Upper lobe of right lung (tissue), 1 donor: ENCODE measurements at places on chromosomes 6 and 20. TPM values are rescaled to one million over a fixed set of nuclear protein-coding genes. Genes with fewer than 3 reads are reported as not detected.

The SLC22A16 gene
- 0.87 TPM for total RNA-seq

The TRPC4AP gene
- 67.6 TPM for total RNA-seq

- DNase-seq = no peak
These were observed 8.7 kb downstream of the PMEPA1 start for GRCh38 chr20:57701090-57701489.

DNA sequence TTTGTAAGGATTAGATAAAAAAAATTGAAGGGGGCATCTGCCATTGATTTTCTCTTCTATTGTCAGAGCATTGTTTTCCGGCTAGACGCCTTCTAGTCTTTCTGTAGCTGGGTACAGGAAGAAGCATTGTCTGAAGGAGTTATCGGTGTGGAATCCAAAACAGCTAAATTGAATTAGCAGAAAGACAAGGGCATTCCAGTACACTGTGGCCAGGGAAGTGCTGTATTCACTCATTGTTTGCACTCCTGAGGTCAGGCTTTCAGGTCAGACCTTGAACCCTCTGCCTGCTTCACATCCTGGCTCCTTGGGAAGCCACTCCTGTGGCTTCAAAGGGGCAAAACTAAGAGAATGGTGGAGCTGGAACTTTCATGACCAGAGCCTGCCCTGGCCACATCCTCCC, 81.1 kb upstream of the SNAP25 start:
- DNase-seq = no peak

- no peak for DNase-seq
These were observed 27.2 kb upstream of the KIF25 start for GRCh38 chr6:167970230-167970629.

GRCh38 chr20:17572034-17572638, 2.3 kb downstream of the DSTN start:
- DNase-seq = no peak

DNA sequence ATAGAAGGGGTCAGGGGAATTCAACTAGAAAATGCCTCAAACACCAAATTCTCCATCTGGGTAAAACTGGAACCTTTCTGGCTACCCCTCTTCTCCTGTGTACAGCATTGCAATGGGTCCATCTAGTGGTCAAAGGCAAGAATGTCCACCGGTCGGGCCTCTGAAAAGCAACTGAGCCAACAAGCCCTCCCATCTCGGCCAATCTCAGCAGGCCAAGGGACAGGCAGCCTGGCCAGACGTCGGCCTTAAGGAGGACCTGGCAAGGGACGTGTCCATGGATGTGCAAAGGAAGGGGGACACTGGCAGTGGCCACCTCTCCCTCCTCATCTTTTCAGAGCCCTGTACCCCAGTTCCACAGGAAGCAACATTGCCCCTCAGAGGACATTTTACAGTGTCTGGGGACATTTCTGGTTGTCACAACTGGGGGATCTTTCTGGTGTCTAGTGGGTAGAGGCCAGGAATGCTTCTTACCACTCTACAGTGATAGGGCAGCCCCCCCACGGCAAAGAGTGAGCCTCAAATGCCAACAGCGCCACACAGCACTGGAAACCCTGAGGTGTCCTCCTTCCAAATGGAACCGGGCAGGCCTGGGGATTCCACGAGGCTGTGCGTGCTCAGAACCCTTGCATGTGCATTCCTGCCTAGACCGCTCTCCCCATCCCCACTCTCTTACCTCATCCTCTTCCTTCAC, 99.8 kb upstream of the FOXA2 start:
- DNase-seq = no peak
